ENCODE measurements at places on chromosomes 5 and 9.
A peak's percentile ranks its signal among the peaks of the same experiment; 100 is the strongest.

DNA sequence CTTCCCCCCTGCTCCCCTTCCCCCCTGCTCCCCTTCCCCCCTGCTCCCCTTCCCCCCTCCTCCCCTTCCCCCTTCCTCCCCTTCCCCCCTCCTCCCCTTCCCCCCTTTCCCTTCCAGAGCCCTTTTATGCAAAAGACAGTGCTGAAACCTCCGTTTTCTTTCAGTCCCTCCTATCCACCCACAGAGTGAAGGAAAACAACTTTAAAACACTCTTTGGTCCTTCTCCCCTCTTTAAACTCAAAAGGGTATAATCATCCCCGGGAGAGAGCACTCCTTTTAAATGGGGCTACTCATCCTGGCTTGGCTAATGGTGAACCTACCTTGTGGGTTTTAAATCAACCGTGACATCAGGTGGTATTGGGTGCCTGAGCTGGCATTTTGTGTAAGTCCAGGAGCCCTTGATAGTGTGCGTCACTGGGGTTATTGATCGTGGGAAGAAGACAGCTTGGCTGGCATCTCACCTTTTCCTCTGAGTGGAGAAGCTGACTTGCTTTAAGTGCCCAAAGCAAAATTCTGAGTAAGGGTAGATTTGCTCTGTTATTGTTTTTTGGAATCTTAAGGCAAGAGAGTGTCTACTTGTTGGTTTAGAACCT, 2.7 kb downstream of the LARP1 start:
- peak; percentile 14 for DNase-seq

DNA sequence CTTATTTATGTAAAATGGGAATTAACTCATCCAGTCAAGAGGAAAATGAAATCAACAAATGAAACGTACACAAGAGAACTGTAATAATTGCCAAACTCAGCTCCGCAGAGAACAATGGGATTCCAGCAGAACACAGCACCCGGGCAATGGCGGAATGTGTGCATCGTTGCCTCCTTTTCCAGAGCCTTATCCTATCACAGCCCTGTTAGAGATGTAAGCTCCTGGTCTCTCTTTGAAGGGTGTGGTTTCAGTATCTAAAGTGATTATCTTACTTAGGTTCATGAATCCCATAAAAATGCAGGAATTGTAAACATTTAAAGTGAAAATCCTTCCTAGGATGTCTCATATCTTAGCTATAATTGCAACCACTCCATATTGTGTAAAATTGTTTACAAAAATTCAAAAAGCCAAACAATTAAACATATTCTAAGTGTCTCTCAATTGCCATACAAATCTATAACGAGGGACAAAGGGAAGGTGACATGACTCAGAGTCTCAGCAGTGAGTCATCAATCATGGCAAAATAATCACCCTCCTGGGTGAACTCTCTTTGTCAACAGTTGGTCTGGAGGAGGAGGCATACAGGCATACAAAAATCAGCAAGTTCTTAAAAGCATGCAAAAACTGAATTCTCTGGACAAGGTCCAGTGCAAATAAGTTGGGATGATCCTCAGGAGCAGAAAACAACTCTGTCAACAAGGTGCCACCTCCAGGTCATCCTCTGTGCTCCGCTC, 22.6 kb downstream of the SEMA5A start:
- DNase-seq, result peak; percentile 91

- no peak for DNase-seq
These were observed 78.0 kb downstream of the PTPRD start for GRCh38 chr9:10534850-10535249.

- no peak for DNase-seq
These were observed 5.8 kb downstream of the PSMB7 start for GRCh38 chr9:124409410-124409809.

DNA sequence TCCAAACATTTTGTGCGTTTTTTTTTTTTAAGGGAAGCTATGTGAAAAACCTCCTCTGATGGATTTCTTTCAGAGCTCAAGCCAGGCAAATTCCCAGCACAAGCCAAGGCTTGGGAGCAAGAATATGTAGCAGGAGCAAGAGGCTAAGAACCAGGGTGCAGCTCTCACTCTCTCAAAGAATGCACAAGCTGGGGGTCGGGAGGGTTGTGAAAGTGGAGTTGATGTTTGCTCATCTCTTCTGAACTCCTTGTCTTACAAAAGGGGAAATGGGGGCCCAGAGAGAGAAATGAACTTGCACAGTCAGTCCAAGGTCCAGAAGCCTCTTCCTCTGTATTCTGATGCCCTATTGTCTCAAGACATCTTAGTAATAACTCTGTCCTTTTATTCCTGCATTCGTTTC, 7.7 kb upstream of the TRAF1 start:
- no peak for DNase-seq

DNA sequence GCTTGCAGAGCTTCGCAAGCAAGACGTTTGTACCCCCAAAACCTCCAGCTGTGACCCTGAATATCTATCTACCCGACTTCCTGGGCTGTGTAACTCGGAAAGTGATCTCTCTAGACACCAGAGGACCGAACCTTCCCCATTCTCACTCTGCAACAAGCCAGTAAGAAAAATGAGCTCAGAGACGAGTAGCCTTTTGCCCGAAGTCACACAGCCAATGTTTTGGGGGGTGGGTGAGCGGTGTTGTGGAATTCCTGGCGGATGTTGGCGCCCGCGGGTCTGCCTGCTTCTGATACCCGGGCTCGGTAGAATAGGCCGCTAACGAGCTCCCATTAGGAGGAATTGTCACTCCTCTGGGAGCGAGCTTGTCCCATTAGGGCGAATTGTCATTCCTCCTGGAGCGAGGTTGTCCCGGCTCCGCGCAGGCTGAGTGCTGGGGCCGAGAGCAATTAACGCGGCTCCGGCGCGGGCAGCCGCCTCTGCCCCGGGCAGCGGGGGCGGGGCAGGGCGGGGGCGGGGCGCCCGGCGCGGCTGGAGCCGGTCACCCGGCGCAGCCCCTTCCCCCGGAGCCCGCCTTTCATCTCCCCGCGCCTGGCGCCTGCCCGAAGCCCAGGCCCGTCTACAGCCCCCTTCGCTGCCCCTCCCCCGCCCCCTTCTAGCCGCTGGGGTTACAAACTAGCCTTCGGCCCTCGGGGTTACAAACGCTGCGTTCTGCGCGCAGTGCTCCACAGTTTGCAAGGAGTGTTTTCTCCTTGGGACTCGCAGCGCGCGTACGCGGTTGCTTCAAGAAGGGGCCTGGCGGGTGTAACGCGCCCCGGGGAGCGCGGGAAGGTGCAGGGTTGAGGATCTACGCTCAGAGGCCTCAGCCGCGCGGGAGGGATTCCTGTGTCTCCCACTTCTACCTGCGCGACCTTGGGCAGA, 3.5 kb upstream of the MSX2 start:
- no peak for DNase-seq

All from M059J (cell line).